Suppressor macrophage (primary cell): ENCODE measurements at places on chromosomes 12 and 14.

DNA sequence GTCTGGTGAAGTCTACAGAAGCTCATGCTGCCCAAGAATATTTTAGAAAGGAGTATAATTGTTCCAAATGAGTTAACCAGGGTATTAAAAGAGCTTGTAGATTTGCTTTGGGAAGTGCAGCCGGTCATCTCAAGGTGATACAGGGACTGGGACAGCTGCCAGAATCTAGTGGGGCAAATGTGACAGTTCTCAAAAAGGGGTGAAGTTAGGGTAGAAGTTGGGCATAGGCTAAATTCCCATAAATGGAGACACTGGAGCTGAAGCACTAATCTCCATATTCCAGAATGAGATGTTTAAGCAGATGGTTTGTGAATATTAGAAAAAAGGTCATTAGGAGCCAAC is 94.7 kb downstream of the ANO6 start:
- no peak for DNase-seq

- no peak for DNase-seq
Observed at GRCh38 chr12:91249518-91250272, 67.1 kb upstream of the DCN start.

DNA sequence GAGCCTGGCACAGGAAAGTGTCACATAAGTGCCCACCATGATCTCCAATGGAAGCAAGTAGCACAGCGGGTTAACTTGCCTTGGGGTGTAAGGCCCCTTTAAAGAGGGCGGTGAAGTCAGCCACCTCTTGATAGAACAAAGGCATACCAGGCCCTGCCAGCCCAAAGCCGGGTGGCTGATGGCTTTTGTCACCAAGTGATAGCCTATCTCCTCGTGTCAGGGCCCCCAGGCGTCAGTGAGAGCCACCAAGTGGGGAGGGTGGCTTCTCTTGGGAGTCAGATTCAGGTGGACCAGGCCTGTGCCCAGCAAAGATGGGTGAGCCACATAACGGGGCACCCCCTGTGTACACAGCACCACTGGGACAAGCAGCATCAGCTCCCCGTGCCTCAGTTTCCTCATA is 8.3 kb upstream of the MYL2 start:
- no peak for DNase-seq

DNA sequence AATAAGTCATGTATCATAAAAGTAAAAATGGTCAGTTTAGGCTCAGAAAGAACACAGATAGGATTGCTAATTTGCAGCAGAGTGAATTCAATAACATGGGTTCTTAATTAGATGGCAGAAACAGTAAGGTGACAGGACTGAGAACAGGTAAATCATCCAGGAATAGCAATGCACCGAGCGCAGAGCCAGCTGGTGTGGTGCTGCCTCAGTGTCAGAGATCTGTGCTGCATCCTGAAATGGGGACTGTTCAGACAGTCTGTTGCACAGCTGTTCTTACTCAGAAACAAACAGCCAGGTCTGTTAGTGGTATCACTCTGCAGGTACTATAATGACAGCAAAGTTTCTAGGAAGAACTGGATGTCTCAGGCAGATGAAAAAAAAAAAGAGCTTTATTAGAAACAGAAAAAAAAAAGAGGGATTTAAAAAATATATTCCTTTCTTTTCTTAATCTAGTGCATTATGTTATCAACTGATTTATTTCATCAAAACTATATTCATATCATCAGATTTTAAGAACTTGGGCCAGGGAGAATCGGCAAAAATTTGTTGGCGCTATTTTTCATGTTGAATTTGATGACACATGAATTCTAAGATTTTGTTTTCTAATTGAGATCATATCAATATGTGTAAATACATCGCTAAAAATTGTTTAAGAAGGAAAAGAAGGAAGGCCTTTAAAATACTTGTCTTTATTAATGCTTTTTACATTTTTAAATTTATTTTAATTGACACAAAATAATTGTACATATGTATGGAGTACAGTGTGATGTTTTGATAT is 501.8 kb downstream of the PRKD1 start:
- no peak for DNase-seq
